ENCODE measurements at places on chromosomes 4 and X.

DNA sequence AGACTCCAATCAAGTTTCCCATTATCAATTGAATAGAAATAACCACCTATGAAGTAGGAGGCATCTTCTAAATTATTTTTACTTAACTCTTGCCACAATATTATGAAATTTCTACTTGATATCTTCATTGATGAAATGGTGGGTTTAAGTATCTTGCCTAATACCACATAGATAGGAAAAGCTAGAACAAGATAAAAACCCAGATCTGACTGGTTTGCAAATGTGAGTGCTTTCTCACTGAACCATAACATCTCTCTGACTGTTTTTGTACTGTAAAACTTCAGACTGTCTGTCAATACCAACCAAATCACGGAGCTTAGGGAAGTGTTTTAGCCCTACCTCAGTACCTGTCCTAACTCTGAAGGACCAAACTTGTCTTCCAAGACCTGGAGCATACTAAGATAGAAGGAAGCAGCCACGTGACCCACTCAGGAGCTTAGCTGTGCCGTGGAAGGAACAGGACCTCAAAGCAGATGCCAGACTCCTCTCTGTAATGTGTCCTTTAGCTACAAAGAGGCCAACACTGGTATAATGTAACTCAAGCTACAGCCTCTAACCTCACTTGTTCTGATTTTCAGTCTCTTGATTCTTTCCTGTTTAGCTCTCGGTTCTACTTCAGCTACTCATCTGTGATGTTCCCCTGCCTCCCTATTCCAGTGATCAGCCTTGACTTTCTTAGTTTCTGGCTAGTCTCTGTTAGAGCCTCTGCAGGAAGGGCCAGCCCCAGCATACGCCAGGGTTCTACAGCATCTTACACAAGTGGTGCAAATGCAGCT is 84.4 kb downstream of the LRP2BP start:
- DNase-seq, result no peak

- no peak for DNase-seq
Measured at GRCh38 chr4:88217169-88217568, 58.7 kb upstream of the ABCG2 start.

DNA sequence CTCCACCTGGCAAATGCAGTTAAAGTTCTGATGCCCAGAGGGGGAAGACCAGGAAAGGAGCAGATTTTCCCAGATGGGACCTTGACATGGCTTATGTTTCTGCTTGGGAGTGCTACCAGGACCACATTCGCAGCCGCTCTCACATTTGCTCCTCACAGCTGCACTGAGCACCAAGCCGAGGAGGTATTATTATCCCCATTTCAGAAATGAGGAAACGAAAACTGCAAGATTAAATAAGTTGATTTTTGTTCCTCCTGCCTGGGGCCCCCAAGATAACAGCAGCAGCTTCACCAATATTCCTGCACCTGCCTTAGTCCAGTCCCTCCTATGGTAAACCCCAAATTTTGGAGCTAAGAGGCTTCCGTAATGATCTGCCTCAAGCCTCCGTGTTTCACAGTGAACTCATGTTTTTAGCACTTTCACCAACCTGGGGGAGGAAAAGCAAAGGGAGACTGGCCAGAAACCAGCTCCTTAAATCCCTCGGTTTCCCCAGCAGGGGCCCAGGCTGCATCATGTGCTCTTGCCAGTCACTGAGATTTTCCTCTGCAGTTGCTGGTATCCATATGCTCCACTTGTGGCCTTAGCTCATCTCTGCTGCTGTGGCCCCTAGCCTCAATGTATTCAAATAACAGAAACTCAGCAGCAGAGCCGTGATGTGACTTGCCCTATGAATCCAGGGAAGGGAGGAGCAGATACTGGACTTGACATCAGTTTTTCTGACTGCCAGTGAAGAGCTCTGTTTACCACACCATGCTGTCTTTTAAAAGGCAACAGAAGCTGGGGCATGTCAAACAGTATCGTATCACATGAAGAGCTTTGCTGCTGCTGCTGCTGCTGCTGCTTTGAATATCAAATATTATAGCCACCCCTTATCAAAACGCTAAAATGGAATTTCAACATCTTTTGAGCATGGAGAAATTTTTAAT is 95.5 kb upstream of the KLHL13 start:
- no peak for DNase-seq

GRCh38 chr4:67871867-67872266 is 11.9 kb downstream of the TMPRSS11D start:
- no peak for DNase-seq

- DNase-seq, result no peak
Measured at GRCh38 chr4:1962980-1963379, 45.8 kb downstream of the NELFA start.

GRCh38 chr4:80434238-80434637 is 98.7 kb downstream of the CFAP299 start:
- no peak for DNase-seq

- DNase-seq, result no peak
Measured at GRCh38 chrX:643911-644303, 13.3 kb downstream of the SHOX start.

DNA sequence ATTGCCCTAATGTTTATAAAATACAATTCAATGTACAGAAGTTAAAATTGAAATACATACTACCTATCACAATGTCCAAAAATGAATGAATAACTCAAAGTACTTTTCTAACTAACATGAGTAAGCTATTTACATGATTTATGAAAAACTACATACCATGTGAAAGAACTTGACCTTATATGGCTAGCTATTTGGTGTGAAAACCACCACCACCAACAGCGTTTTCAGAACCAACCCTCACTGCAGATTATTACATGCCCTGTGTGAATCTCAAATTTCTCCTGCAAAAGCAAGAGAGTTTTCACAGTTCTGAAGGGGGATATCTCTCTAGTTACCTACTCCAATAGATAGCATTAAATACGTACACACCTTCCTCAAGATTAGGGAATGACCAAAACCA is 198.5 kb downstream of the SPATA18 start:
- no peak for DNase-seq

- no peak for DNase-seq
Measured at GRCh38 chrX:69149466-69150280, 15.6 kb downstream of the PJA1 start.

- no peak for DNase-seq
Measured at GRCh38 chrX:46459603-46460002, 85.6 kb downstream of the ZNF674 start.

- DNase-seq, result no peak
Measured at GRCh38 chr4:499567-499966, 557 bp downstream of the PIGG start.

- no peak for DNase-seq
Measured at GRCh38 chrX:137052643-137053235, 18.9 kb upstream of the GPR101 start.

GRCh38 chr4:71609651-71610050 is 174.2 kb downstream of the GC start:
- DNase-seq, result no peak

- DNase-seq, result no peak
Measured at GRCh38 chrX:316351-317325, 2.0 kb downstream of the GTPBP6 start.

GRCh38 chr4:132230025-132230424 is 919.1 kb upstream of the PCDH10 start:
- no peak for DNase-seq

DNA sequence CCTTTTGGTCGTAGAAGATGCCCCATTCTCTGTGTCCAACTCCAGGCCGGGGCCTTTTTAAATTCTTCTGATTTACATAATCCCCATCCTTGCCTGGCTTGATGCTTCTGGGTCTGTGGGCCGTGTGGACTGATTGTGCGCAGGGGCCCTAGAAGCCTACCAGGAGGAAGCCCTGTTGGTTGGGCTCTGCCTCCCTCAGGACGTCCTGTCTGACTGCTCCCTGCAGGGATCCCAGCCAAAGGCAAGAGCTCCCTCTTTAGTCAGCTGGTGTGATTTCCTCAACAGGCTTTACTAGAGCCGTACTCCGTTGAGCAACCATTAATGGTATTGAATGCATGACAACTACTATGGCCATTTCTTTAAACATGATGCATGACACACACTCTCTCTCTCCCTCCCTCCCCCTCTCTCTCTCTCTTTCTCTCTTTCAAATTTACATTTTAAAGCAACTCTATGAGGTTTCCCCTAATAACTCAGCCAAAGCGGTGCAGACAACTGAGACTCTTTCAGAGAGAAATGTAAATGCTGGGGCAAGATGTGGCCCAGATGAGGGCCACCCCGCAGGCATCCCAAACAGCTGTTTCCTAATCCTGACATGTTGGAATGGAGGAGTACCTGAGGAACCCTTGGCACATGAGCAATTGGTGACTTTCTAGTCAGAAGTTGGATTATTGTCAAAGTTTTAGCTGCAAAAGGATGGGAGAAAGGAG is 117.3 kb downstream of the DRD5 start:
- no peak for DNase-seq

DNA sequence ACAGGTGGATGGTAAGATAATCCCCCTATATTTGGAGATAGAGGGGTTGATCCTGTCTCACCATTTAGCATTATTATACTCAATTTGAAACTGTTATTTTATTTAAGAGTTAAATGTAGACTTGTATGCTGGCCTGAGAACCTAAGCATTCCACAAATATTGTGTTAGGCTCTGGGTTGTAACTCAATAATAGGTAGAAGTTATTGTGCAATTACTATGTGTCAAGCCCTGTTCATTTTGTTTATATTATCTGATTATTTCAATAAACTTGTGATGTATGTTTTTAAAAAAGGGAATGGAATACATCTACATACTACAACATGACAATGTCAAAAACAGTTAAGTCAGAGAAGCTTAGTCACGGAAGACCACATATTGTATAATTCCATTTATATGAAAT is 13.6 kb upstream of the TXK start:
- no peak for DNase-seq

GRCh38 chrX:115226929-115227328 is 7.0 kb downstream of the LRCH2 start:
- DNase-seq, result no peak

GRCh38 chrX:41335958-41336331 is 2.0 kb downstream of the DDX3X start:
- DNase-seq, result no peak

GRCh38 chr4:101357751-101358150 is 10.4 kb upstream of the PPP3CA start:
- DNase-seq, result no peak

GRCh38 chr4:8869002-8869897 is 2.4 kb downstream of the HMX1 start:
- DNase-seq, result no peak

- no peak for DNase-seq
Measured at GRCh38 chr4:76312457-76312856, 5.9 kb downstream of the STBD1 start.

DNA sequence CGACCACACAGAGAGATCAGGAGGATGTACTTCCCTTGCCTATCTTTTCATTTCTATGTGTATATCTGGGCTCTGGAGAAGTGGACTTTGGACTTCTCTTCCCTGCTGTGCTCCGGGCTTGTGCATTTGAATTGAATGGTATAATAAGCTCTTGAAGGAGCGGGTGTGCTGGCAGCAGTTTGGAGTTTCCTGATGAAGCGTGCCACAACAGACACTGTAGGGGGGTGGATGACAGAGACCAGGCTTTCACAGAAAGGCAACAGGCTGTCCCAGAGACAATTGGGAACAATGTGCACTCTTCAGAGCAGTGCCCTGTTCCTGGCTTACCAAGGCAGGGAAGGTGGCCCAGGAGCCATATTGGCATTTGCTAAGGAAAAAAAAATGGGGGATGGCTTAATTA is 170.1 kb downstream of the FRMPD4 start:
- DNase-seq, result no peak

GRCh38 chrX:12979026-12979607 is 4.2 kb downstream of the TMSB4X start:
- DNase-seq, result no peak

GRCh38 chr4:80139671-80140070 is 57.6 kb upstream of the PRDM8 start:
- DNase-seq, result no peak

- DNase-seq, result no peak
Measured at GRCh38 chr4:47641755-47642154, 156.7 kb downstream of the ATP10D start.

- DNase-seq, result peak; percentile 46
Measured at GRCh38 chr4:56048702-56049431, 100.1 kb downstream of the CEP135 start.

Measured in stimulated activated CD4-positive, alpha-beta T cell treated with anti-CD3 and anti-CD28 coated beads, TNF-alpha, amount 100 ng/mL, for 24 hours (primary cell).